ENCODE measurements at places on chromosomes 5 and 9. TPM values are rescaled to one million over a fixed set of nuclear protein-coding genes. Genes with fewer than 3 reads are reported as not detected.
A peak's percentile ranks its signal among the peaks of the same experiment; 100 is the strongest.

THG1L gene
- 7.5 TPM for total RNA-seq

CATSPER3 gene
- 0.61 TPM for total RNA-seq

TMEM171 gene
- not detected for total RNA-seq

SH3TC2 gene
- total RNA-seq = 0.64 TPM

TAF11L10 gene
- total RNA-seq = not detected

IRX1 gene
- total RNA-seq = not detected

IL13 gene
- total RNA-seq = not detected

CEL gene
- total RNA-seq = 2.2 TPM

WDR38 gene
- not detected for total RNA-seq

PCDHB11 gene
- 2.0 TPM for total RNA-seq

ARSI gene
- 0.58 TPM for total RNA-seq

SLC6A19 gene
- total RNA-seq = 0.32 TPM

ASPN gene
- total RNA-seq = 4.0 TPM

RNF183 gene
- total RNA-seq = not detected

DNA sequence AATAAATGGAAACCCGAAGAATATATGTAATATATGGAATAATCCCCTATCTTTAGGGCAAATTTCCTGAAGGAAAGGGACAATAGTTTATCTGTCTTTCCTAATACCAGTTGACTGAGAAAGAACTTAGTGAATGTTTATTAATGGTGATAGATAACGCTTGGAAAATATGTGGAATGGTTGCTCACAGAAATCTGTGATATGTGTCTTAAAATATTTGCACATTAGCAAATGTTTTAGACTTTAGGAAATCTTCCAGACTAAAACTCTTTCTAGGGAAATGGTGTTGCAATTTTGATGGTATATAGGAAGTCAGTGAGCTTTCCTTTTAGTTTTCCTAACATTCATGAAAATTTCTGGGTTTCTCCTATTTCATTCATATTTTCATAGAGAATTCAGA, 90.4 kb downstream of the PIP5K1B start:
- DNase-seq = no peak

DNA sequence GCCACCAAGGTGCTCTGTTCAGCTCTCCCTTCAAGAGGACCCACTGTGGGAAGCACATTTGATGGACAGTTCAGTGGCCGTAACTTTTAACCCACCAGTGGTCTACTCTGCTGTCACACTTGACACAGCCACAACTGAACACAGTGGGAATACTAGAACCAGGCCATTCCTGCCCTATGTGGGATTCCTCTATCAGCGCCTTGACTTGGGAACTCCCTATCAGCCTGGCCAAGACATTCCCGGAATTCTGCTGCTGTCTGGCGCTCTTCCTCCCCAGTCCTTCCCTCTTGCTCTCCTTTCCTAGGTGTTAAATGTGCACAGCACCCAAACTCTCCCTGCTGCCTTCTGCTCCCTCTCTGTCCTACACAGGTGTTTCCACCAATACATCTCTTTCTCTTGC, 23.1 kb upstream of the SH3PXD2B start:
- no peak for DNase-seq

- no peak for DNase-seq
These were observed 28.8 kb downstream of the WDR36 start for GRCh38 chr5:111120911-111121310.

DNA sequence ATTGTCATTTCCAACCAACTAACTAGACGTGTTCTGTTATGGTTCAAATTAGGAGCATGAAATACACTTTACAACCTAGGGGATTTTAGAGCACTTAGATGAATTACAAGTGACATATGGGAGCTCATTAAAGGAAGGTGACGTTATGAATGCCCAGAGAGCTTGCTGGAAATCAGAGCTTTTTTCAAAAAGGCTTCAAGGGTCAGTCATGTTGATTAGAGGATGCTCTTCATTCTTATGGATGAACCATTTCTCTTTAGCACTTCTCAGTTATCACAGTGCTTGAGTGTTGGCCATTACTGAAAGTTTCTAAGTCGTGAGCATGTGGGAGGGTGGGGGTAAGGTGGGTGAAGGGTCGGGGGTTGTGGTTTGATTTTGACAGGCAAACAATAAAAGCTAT, 1245.5 kb upstream of the DMAC1 start:
- no peak for DNase-seq

DNA sequence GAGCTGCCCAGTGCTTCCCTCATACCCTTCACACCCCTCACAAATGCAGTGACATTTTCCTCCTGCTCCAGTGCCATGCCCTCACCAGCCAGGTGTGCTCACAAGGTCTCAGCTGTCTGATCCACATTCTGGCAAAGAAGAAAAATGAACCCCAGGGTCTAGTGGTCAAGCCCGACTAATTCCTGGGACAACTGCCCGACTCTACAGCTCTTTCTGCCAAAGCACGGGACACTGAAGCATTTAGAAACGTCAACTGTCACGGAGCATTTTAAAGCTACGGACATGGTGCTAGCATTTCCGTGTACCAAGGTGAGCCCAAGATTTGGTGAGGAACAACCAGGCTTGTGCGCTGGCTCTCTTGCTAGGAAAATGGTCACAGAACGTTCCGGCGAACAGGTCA, 56.8 kb upstream of the PHYKPL start:
- DNase-seq = no peak

- DNase-seq = no peak
These were observed 20.3 kb upstream of the RIC1 start for GRCh38 chr9:5608298-5609225.

- no peak for DNase-seq
These were observed 27.8 kb upstream of the GRPEL2 start for GRCh38 chr5:149317281-149318048.

- DNase-seq = peak; percentile 79
These were observed 84.2 kb upstream of the SPRY4 start for GRCh38 chr5:142408981-142409481.

GRCh38 chr5:180467989-180468731, 26.0 kb upstream of the CNOT6 start:
- DNase-seq = no peak

- no peak for DNase-seq
These were observed 374.9 kb downstream of the MAT2B start for GRCh38 chr5:163880302-163880701.

DNA sequence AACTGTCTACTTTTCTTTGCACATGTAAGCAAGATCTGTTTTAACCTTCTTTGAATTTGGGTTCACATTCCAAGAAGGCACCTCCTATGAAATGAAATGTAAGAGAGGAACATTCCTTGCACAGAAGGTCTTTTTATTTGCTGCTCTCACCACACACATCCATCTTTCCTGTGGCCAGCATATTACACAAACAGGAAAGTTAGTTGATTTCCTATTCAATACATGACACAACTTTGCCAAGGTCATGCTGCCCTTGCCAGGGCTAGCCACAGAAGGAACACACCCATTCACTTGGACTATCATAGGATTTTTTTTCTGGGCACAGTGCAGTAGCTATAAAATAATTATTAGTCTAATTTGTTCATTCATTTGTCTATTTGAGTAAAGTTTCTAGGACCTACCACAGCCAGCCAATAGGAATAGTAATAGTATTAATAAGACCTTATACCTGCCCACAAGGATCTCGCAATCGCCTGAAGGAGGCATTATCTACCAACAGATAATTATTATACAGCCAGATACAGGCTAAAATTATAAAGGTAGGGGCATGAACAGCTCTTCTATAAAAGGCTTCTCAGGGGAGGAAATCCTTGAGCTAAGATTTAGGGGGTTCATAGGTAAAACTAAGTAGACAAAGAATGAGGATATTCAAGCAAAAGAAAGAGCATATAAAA, 78.1 kb upstream of the NREP start:
- DNase-seq = no peak

DNA sequence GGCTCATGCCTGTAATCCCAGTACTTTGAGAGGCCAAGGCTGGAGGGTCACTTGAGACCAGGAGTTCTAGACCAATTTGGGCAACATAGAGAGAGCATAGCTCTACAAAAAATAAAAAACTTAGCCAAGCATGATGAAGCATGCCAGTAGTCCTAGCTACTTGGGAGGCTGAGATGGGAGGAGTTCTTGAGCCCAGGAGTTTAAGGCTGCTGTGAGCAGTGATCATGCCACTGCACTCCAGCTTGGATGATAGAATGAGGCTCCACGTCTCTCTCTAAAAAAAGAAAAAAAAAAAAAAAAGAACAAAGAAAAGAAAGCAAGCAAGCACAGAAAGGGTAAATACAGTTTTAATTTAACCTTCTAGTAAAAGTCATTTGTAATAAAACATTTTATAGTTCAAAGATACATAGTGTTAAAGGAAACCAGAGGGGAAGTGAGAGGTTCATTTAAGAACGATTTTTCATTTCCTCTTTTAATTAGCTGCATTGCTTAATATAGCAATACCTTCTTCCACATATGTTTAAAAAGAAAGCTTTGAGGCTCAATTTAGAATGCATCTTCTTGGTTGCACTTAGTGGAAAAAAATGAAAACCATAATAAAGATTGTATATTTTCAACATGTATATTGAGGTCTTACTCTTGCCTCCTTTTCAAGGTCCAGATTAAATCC, 14.9 kb downstream of the GAPT start:
- DNase-seq = no peak

DNA sequence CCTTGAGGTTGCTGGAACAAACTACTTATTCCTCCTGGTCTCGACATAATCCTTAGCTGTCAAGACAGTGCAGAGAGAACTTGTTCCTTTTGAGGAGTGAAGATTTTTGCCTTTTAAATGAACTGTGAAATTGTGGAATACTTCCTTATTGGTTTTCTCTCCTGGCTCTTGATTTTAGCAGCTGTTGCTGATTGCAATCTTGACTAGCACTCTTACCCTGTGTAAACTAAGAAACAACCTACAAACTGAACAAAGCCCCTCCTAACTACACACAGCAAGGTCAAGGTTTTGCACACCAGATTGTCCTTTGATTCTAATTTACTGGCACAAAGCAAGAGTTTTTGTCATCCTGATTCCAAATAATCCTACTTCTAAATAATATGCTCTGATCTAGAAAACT, 84.0 kb upstream of the GOLGA1 start:
- no peak for DNase-seq

DNA sequence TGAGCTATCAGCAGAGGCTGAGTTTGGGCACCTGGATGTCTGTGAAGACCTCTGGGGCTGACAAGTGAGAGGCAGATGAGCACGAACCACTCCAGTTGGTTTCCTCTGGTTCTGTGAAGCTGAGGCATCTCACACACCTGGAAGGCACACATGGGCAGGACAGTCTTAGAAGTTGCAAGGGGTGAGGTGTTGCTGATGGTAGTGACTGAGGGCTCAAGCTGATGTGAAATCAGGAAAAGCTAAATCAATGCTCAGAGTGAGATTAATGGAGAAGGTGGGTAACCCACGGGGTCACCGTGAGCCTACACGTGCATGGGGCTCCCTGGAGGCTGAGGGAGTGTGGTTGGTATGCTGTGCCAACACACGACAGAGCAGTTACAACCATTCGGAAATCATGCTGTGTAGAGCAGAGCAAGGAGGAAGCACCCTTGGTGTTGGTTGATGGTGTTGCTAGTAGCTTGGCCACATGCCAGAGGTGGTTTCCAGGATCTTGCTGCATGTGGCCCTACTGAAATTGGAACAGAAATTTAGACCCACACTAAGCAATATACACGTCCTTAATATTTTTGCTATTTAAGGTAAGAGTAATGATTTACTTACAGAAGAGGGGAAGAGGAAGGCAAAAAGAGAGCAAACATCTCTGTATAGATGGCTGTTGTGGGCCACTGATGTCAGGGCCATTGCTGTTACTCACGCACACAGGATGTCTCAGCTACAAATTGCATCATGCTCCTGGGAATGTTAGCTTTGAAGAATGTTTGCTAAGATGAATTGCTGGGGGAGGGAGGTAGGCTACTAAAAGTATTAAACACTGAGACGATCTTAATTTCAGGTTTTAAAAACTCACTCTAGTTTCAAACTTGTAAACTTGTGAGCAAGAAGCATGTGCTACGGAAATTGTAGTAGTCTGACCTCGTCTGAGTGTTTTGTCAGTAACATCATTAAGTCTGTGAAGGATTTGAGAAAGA, 170.5 kb downstream of the ARHGEF28 start:
- no peak for DNase-seq

- DNase-seq = no peak
These were observed 33.5 kb upstream of the SLC28A3 start for GRCh38 chr9:84374013-84374412.

DNA sequence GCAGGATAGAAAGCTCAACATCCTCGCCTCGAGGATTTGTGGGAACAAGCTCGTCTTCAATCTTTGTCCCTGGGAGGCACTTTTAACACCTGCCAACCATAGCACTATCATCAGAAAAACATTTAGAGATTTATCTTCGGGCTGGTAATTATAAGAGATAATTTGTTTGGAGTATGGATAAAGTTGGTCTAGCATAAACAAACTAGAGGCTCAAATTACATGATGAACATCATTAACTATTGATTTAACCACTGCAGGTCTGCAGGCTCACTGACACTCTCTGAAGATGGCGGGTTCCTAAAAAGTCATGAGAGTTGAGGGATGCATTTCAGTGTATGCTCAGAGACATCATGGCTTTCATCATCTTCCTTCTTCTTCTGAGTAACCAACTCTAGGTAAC, 25.8 kb upstream of the PCA3 start:
- no peak for DNase-seq

- no peak for DNase-seq
These were observed at the start of gene SUSD1 for GRCh38 chr9:112174965-112175795. Gene SUSD1, minus strand, starts transcription at chr9:112175297. Its CDS starts 62 bp downstream, at chr9:112175235.

GRCh38 chr9:114827641-114828302, 21.9 kb upstream of the TNFSF15 start:
- no peak for DNase-seq

DNA sequence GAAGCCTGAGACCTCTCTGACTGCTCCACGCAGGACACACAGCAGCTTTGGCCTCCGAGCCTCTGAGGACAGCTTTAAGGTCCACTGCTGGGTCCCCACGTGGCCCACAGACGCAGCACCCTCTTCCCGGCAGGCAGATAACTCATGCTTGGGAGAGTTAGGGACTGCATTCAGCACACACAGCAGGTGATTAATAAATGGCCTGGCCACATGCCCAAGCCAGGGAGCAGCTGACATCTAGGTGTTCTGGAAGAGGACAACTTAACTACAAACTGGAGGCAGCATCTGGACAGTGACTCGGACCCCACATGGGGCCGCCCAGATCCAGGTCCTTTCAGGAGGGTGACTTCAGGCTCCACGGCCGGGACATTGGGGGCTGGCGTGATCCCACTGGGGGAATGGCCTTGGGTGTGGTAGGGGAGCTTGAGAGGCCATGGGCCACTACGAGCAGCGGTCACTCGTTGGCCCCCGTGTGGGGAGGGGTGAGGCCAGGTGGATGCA, 11.3 kb downstream of the NINJ1 start:
- peak; percentile 87 for DNase-seq

- no peak for DNase-seq
These were observed 565.2 kb downstream of the CDK5RAP2 start for GRCh38 chr9:120014796-120015195.

- no peak for DNase-seq
These were observed 424.7 kb downstream of the RAB3C start for GRCh38 chr5:59007460-59008063.

- no peak for DNase-seq
These were observed 126.9 kb upstream of the OSMR start for GRCh38 chr5:38718771-38719391.

- DNase-seq = no peak
These were observed 82.7 kb downstream of the BNC2 start for GRCh38 chr9:16787724-16788123.
